ENCODE measurements at places on chromosomes 7 and 10. TPM values are rescaled to one million over a fixed set of nuclear protein-coding genes. Genes with fewer than 3 reads are reported as not detected.

- H3K27me3 ChIP-seq = no peaks in the 10 kb centered on the region
- H3K4me3 ChIP-seq = no peak overlapping the region
- no peak overlapping the region for H3K27ac ChIP-seq
- no peak for DNase-seq
Measured at GRCh38 chr7:72092769-72093168, 319.4 kb downstream of the CALN1 start.

PPP1R9A gene
- total RNA-seq = 15.1 TPM

DNA sequence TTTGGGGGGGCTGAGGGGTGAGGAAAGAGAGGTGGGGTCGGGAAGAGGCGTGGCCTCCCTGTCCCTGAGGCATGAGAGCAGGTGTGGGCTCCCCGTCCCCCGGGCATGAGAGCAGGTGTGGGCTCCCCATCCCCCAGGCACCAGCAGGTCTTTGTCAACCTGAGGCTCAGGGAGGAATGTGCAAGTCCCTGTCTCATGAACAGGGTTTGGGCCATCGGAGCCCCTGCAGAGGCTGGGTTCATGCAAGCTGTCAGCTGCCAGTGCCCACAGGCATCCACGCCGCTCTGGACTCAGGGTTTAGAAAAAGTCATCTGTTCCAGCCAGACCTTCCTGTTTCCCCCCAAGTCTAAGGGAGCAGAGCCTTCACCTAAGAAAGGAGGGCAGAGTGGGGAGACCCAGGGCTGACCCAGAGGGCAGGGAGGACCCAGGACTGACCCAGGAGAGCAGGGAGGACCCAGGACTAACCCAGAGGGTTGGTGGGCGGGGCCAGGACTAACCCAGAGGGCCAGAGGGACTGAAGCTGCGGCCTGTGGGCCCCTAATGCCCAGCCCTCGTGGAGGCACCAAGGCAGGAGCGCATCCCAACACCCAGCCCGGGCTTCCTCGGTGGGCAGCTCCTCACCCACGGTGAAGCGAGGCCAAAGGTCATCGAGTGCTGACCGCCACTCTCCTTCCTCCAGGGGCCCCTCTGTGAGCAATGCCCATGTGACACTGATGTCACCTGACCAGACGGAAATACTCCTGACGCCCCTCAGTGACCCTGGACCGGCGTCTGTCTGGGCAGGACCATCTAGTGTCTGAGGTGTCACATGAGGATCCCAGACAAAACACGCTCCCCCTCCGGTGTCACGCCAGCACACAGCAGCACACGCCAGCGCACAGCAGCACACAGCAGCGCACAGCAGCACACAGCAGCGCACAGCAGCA lies 28.9 kb upstream of the GPR146 start:
- no peaks in the 10 kb centered on the region for H3K27me3 ChIP-seq
- H3K27ac ChIP-seq = no peak overlapping the region
- H3K4me3 ChIP-seq = no peak overlapping the region
- no peaks in the 10 kb centered on the region for H3K36me3 ChIP-seq
- DNase-seq = peak; percentile 13

UNCX gene
- not detected for total RNA-seq

AKR1D1 gene
- not detected for total RNA-seq

DNA sequence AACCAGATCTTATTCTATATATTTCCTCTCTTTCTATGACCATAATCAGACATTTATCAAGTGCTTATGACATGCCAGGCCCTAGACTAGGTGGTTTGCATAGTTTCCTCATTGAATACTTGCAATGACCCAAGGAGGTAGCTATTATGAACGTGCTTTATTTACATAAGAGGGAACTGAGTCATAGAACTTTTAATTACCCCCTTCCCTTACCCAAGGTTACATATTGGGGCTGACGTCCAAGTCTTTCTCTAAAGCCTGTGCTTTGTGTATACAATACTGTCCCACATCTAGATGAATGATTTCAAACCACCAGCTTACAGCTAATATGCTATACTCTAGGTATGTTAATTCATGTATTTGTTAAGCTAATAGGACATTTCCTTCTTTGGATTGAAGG lies 91.9 kb upstream of the NPY start:
- H3K4me1 ChIP-seq = no peaks in the 10 kb centered on the region
- no peaks in the 10 kb centered on the region for H3K36me3 ChIP-seq
- H3K27ac ChIP-seq = no peak overlapping the region
- H3K4me3 ChIP-seq = no peak overlapping the region

DNA sequence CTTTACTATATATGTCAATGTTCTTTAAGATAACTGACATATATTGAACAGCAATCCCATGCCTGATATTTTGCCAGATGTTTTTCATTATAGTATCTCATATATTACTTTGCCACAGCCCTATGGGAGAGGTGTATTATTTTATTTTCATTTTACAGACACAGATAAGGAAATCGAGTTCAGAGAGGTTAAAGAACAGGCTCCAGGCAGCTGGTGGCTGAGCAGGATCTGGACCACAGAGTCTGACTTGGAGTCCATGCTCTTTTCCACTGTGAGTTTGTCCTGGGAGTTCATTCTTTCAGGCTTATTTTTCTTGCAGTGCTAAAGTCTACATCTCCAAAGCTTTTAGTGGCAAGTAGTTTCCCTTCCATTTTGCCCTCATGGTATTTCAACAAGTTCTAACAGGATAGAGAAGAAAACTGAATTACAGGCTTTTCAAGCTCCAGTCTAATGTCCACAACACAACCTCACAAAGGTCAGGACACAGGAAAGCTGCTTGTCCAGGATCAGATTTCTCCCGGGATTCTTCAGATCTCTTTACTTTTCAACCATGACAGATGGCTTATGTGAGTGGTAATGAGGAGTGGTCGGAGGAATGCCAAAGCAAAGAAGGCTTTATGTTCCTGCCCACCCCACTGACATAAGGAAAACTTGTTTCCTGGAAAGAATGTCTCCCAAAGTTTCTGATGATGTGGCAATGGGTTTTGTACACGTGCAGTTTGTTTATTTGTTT lies 13.1 kb upstream of the SLC35B4 start:
- H3K27ac ChIP-seq = no peak overlapping the region
- H3K4me1 ChIP-seq = no peaks in the 10 kb centered on the region
- no peak overlapping the region for H3K4me3 ChIP-seq
- no peak for DNase-seq
- H3K27me3 ChIP-seq = peaks cover 2% of the 10 kb centered on the region
- H3K36me3 ChIP-seq = no peaks in the 10 kb centered on the region

SERPINE1 gene
- 7.1 TPM for total RNA-seq

DNA sequence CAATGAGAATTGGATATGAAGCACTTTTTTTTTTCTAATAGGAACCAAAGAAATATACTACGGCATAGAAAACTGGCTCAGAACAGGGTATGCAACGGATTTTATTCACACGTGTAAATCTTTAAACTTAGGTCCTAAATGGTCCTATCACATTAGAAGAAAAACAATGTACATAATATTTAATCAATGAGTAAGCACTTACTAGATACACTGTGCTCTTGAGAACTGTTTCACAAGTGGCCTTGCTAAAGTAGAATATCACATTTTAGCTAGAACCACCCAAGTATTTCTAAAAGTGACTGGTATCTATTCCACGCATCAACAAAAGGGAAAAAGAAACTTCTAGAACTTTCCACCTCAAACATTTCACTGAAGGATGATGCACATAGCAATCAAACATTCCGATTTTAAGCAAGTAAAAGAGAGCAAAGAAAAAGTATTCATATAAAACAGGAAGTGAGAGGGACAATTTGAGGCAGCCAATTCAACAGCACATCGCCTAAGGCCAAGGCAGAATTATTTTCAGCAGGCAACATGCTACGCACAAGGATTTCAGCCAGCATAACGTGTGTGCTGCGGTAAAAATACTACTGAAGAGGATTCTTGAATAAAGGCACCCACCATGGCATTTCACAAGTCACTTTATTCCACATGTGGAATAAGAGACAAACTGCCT lies 55.8 kb downstream of the PARD3 start:
- peak overlapping the region; percentile 83 for H3K27ac ChIP-seq
- DNase-seq = no peak
- no peaks in the 10 kb centered on the region for H3K27me3 ChIP-seq
- H3K4me3 ChIP-seq = no peak overlapping the region
- no peaks in the 10 kb centered on the region for H3K36me3 ChIP-seq
- peaks cover 73% of the 10 kb centered on the region for H3K4me1 ChIP-seq

MBL2 gene
- not detected for total RNA-seq

DNA sequence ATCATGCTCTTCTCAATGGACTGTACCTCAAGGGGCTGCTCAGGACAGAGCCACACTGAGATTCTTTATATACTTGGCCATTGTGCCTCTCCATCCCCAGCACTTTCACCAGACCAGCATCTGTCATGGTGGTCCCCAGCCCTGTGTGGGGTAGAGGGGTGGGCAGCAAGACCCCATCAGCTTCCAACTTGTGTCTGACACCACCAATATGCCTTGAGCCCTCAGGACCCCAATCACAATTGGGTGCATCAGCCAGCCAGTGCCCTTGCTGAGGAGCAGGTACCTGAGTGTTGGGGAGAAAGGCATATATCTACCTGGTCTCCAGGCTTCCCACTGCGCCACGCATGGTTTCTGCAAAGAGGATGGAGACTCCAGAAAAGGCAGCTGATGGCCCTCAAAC lies 56.3 kb downstream of the GRID1 start:
- H3K27me3 ChIP-seq = peaks cover 4% of the 10 kb centered on the region
- no peak for DNase-seq
- no peaks in the 10 kb centered on the region for H3K4me1 ChIP-seq
- H3K27ac ChIP-seq = no peak overlapping the region
- H3K36me3 ChIP-seq = no peaks in the 10 kb centered on the region

DNA sequence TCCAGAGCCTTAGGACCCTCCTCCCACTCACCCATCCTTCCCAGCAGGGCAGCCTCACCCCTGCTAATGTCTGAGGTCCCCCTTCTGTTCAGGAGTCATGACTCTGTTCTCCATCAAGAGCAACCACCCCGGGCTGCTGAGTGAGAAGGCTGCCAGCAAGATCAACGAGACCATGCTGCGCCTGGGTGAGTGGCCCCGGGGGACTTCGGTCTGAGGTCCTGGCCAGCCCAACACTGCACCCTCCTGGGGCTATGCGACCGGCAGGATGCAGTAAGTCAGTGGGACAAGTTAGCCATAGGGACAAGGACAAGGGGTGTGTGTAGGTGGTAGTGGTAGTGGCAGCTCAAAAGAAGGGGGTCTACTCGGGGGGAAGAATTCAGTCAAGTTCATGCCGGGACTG lies 16.2 kb upstream of the AHCYL2 start:
- no peaks in the 10 kb centered on the region for H3K27me3 ChIP-seq
- DNase-seq = no peak
- H3K36me3 ChIP-seq = peaks cover 34% of the 10 kb centered on the region
- no peak overlapping the region for H3K27ac ChIP-seq
- H3K4me3 ChIP-seq = no peak overlapping the region
- no peaks in the 10 kb centered on the region for H3K4me1 ChIP-seq

GRCh38 chr7:98203261-98203963 lies 7.8 kb upstream of the BHLHA15 start:
- no peaks in the 10 kb centered on the region for H3K27me3 ChIP-seq
- peaks cover 54% of the 10 kb centered on the region for H3K36me3 ChIP-seq
- no peak for DNase-seq

GRCh38 chr10:62655337-62655994 lies 149.1 kb upstream of the ADO start:
- no peak for DNase-seq
- no peaks in the 10 kb centered on the region for H3K4me1 ChIP-seq
- no peak overlapping the region for H3K4me3 ChIP-seq
- no peak overlapping the region for H3K27ac ChIP-seq
- no peaks in the 10 kb centered on the region for H3K27me3 ChIP-seq

DNA sequence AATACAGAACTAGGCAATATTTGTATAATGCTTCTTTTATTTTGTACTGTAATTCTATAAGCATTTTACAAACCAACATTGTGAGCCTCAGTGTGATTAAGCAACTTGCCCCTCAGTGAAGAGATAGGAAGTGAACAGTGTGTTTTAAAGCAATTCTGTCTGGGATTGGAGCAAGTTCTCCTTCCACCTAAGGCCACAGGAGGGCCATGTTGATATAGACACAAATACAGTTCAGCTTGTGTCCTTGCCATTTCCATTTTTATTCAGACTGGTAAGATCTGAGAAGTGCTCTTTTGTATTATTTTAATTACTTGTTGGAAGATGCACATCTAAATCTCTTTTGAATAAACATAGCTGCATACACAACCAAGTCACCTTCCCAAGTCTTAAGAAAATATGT lies 416.3 kb upstream of the COBL start:
- no peak overlapping the region for H3K4me3 ChIP-seq
- H3K36me3 ChIP-seq = no peaks in the 10 kb centered on the region
- H3K27me3 ChIP-seq = no peaks in the 10 kb centered on the region
- H3K4me1 ChIP-seq = no peaks in the 10 kb centered on the region
- DNase-seq = no peak
- no peak overlapping the region for H3K27ac ChIP-seq

GRCh38 chr7:3917436-3917835 lies 616.4 kb downstream of the SDK1 start:
- H3K4me1 ChIP-seq = no peaks in the 10 kb centered on the region
- H3K4me3 ChIP-seq = no peak overlapping the region
- no peak overlapping the region for H3K27ac ChIP-seq
- no peaks in the 10 kb centered on the region for H3K36me3 ChIP-seq
- no peaks in the 10 kb centered on the region for H3K27me3 ChIP-seq

DNA sequence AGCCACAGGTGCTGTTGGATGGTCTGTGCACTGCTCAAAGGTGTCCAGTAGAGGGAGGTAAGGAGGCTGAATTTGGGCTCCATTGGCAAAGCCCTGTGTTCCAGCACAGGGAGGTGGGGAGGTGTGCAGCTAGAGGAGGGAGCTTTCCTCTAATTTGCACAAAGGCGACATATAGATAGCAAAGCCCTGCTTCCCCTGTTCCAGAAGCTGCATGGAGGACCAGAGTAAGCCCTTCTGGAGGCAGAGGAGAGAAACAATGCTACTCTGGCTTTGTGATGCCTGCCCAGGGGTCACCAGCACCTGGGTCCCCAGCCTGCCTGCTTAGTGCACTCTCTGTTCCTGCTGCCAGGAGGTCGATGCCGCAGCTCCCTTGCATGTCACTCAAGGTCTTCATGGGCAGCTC lies 3.4 kb upstream of the ARHGAP22 start:
- H3K36me3 ChIP-seq = no peaks in the 10 kb centered on the region
- no peak overlapping the region for H3K4me3 ChIP-seq
- DNase-seq = no peak
- no peaks in the 10 kb centered on the region for H3K27me3 ChIP-seq

GRCh38 chr7:20697351-20697750 lies 81.9 kb downstream of the ABCB5 start:
- H3K4me1 ChIP-seq = no peaks in the 10 kb centered on the region
- H3K27ac ChIP-seq = no peak overlapping the region
- no peak overlapping the region for H3K4me3 ChIP-seq
- H3K36me3 ChIP-seq = no peaks in the 10 kb centered on the region

- H3K4me3 ChIP-seq = peak overlapping the region; percentile 67
- peaks cover 69% of the 10 kb centered on the region for H3K4me1 ChIP-seq
- peaks cover 2% of the 10 kb centered on the region for H3K36me3 ChIP-seq
- DNase-seq = peak; percentile 66
- peak overlapping the region; percentile 85 for H3K27ac ChIP-seq
Measured at GRCh38 chr7:44063894-44064651, 1.3 kb downstream of the PGAM2 start.

GRCh38 chr7:50088463-50089129 lies 4.5 kb downstream of the ZPBP start:
- H3K27ac ChIP-seq = no peak overlapping the region
- no peaks in the 10 kb centered on the region for H3K27me3 ChIP-seq
- no peaks in the 10 kb centered on the region for H3K36me3 ChIP-seq
- DNase-seq = no peak
- no peak overlapping the region for H3K4me3 ChIP-seq

Measured in psoas muscle (tissue), 8 donors.